ENCODE measurements at places on chromosomes 4 and X.
A peak's percentile ranks its signal among the peaks of the same experiment; 100 is the strongest.

DNA sequence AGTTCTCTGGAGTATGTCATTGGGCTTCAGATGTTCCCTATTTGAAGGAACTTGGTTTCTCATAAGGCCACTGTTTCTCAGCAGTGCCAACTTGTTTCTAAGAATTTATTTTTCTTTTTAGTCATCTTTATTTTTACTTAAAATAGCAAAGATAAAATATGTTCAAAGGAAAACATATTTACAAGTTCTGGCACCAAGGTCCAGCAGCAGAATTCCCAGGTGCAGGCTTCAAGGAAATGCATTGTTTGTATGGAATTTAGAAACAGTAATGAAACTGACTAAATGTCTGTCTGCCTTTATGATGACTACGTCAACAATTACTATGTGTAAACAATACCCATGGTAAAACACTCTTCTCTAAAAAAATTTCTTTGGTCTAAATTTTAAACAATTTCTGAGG, 109.6 kb downstream of the IL15 start:
- DNase-seq = no peak

DNA sequence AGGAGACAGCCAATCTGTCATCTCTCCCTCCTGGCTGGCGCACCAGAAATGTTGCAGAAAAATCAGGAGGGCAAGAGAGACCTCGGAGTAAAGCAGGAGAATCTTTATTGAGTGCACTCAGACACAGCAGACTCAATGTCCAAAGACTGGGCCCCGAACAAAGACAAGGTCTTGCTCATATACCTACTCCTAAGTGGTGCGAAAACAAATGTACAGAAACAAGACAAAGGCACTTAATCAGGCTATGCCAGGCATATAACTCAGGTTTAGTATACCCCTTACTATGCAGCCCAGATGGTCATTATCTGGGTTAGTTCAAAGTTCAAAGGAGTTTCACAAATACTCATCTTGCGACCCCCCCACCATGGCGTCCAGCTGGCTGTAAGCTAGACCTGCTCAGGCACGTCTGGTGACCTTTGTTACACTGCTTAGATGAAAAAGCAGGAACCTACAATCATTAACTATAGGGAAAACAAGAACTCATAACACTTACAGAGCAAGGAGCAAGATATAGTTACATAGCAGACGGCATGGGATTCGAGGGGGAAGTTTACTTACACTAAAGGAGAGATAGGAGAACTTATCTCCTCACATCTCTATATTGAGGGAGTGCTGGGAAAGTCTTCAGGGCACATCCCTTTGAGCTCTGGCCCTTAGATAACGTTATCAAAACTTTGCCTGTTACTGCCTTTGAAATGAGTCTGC, 27.5 kb downstream of the SULT1E1 start:
- DNase-seq = no peak

GRCh38 chrX:120310861-120311726, at the start of gene TMEM255A:
TMEM255A (minus strand) TSS chrX:120311461; CDS start chrX:120311309, 152 bp downstream.
- DNase-seq = peak; percentile 76

DNA sequence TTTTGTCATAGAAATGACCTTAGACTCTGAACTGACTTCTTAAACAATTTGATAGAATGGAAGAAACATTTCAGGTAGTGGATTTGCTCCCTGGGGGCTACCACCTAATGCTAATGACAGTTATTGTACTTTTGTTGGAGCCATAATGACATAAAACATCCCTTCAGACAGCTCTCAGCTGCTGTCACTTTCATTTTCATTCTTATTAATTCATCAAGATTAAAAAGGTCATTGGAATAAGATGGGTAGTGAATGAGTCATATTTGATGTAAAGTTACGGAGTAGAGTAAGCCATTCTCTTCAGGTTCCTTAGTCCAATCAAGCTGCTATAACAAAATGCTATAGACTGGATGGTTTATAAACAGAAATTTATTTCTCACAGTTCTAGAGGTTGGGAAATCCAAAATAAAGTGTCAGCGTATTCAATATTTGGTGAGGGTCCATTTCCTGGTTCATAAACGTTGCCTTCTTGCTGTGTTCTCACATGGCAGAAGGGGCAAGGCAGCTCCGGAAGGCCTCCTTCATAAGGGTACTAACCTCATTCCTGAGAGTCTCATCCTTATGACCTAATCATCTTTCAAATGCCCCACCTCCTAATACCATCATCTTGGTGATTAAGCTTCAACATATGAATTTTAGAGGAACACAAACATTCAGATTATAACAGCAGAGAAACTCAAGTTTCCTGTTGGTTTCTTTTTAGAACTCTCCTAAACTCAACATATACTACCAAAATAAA, 268.5 kb downstream of the ARAP2 start:
- no peak for DNase-seq

- DNase-seq = no peak
These were observed 1181.4 kb downstream of the RPA4 start for GRCh38 chrX:98065151-98065550.

Data from NCI-H1436 (cell line).